DMS153 (cell line): ENCODE measurements at places on chromosomes 5 and 9.

DNA sequence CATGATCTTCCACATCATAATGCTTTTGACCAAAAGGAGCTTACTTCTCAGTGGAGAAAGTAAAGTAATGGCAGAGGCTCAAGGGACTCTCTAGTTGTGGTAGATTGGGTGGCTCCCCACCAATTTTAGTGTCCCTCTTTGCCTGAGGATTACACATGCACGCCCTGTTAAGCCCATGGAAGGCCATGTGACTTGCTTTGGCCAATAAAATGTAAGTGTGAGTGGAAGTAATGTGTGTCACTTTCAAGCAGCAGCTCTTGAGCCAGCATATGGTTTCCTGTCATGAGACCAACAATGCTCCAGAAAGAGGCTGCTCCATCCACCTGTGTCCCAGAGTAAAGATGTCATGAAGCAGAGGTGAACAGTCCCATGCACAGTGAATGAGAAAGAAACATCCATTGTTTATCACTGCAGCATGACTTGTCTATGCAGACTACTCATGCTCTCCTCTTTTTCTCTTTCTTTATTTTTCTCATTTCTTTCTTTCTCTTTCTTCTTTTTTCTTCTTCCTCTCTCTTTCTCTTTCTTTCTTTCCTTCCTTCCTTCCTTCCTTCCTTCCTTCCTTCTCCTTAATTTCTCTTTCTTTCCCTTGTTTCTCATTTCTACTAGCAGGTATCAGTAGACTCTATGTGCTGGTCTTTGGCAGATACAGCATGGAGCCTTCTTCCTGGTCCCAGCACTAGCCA is 57.3 kb upstream of the EGFLAM start:
- DNase-seq: no peak

DNA sequence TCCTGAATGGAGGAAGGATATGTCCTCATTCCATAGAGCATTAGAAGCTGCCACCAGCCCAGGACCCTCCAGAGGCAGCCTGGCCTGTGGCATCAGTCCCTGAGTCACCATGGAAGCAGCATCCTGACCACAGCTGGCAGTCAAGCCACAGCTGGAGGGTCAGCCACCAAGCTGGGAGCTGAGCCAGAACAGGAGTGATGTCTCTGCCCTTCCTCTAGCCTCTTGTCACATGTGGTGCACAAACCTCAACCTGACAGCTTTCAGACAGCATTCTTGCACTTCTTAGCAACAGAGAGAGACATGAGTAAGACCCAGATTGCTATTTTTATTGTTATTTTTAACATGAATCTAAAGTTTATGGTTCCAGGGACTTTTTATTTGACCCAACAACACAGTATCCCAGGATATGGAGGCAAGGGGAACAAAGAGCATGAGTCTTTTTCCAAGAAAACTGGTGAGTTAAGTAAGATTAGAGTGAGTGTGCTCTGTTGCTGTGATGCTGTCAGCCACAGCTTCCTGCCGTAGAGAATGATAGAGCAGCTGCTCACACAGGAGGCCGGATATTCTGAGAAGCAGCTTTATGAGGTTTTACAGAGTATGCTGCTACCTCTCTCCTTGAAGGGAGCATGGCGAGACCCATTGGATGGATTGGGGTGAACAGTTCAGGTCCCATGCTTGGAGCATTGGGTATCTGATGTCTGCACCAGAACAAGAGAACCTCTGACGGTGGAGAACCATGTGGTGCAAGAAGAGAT is 13.0 kb upstream of the CYFIP2 start:
- no peak for DNase-seq

GRCh38 chr9:133874060-133874657 is 118.0 kb downstream of the VAV2 start:
- no peak for DNase-seq

- DNase-seq: no peak
Measured at GRCh38 chr5:143898381-143898780, 86.4 kb downstream of the HMHB1 start.

DNA sequence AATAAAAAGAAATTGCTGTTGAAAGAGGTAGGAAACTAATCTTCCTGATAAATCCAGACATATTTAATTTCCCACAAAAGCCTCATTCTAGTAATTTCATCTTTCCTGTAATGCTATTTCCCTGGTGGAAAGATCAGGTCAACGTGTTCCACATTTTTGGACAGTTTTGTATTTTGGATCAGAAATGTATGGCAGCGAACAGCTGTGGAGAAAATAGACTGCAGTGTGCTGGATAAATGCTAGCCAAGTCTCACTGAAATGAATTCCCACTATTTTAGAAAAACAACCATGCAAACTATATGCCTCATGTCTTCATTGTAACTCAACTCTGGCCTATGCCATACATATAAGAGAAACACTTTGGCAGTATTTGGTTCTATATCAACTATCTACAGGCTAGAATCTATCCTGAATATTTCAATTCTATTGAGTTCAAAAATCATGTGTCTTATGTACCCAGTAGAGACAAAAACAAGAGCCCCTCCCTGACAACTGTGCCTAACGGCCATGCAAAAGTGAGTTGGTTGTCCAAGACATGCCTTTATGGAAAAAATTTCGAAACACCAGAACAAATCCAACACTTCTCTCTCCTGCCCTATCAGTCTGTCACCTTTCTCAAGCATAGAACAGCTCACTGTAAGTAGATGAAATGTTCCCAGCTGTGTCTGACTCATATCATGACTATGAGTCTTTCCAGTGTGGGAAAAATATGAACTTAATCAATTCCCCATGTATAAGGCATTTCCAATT is 191.3 kb upstream of the NREP start:
- DNase-seq: no peak

- no peak for DNase-seq
Measured at GRCh38 chr9:135512241-135512603, 9.0 kb upstream of the LCN1 start.

DNA sequence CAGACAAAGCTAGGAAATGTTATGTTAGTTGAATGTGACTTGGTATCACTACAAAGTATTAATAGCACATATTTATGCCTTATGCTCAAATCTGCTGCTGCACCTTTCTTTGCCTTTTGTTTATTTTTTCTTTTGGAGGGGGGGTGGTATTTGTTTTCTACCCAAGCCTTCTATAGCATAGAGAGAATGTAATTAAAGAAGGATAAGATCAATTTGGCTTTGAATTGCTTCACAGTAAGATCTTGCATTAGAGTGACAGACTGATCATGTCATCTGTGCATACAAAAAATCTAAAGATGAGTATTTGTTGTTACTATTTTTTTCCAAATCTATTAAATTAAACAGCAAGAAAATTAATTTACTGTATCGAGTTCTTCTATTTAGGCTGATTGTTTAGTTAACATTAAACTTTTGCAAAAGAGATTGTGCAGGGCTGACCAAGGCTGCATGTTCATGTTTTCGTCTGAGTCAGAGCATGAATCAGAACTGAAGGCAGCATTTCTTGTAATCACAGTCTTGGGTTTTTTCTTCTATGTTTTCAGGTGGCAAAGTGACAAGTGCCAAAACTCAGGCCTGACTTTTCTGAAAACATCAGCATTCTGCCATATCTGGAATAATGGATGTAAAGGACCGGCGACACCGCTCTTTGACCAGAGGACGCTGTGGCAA is 1007.1 kb upstream of the WWC1 start:
- DNase-seq: no peak

GRCh38 chr5:104305602-104306001 is 743.0 kb upstream of the NUDT12 start:
- DNase-seq: no peak

GRCh38 chr5:33688526-33688925 is 203.3 kb downstream of the ADAMTS12 start:
- no peak for DNase-seq

GRCh38 chr5:132785365-132785764 is 8.3 kb upstream of the SEPTIN8 start:
- no peak for DNase-seq

DNA sequence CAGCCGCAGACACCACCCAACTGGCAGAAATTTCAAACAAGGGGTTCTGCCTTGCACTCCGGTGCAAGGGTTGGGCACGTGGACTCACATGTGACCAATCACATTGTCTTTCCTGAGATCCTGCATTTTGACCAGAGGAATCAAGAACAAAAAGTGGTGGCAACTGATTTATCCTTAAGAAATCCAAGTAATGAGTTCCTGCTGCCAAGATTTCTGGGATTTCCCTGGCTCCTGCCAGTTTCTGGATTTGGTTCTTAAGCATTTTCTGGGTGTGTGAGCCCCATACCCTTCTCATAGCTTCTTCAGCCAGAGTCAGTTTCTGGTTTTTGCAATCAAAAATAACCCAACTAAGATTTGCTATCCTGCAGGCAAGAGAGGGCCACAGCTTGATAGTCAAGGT is 17.4 kb upstream of the KCNIP1 start:
- no peak for DNase-seq

DNA sequence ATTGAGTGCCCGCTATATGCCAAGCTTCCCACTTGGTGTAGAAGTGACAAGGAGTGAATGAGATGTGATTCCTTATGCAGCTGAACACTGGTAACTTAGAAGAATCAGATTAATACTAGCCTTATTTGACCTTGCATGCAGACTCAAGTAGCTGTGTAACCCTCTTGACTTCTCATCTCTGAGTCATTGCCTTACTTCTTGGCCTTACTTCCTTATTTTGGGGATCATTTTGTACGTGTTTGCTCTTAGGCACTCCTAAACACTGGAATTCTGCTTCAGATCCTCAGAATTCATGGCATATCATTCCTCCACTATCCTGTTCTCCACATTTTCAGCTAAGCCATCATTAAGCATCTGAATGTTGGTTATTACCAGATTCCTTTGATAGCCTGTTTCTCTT is 948.9 kb upstream of the ARRDC3 start:
- DNase-seq: no peak

DNA sequence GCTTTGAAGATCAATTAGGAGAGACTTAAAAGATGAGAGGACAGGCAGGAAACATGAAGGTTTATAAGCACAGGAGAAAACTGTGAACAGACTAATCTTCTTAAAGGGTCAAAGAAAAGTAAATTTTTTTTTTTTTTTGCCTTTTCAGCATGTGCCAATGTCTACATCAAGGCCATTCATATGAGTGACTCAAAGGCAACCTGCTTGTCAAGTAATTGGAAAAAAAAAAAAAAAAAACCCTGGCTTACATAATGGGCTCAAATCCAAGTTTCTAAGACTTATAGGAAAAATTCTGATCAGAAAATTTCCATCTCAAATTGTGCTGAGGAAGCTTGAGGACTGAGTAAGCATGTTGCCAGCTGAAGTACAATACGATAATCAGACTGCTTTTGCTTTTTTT is 15.9 kb downstream of the PPP2R2B start:
- DNase-seq: no peak

DNA sequence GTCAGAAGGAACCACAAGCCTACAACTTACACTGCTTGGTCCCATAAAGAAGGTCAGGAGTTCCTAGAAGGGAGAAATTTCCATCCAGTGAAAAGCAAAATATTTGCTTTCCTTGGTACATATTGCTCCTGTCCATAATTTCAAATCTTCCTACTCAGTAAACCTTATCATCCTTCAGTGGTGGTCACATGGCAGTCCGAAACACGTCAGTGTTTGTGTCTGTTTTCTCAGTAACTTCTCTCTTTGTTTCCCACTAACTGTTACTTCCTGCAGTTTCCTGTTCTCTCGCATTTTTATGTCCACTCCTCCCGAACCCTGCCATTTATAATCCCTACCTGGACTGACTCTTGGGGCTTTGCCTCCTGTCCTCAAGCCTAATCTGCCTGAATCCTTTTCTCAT is 129.1 kb downstream of the FANCC start:
- no peak for DNase-seq

DNA sequence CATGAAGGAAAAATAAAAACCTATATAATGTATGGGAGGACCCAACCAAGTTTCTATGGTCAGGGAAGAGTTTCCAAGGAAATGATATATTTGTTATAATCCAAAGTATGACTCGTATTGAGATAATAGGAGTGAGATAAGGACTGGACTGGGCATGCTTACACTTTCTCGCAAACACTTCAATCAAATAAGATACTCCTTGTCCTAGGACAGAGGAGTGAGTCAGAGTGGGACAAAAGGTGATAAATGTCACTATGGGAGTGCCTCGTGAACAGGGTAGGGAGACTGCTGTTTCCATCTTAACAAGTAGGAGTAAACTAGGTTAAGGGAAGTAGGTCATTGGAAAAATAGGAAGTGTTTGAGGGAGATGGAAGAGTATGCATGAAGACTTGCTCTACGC is 47.2 kb downstream of the MACIR start:
- DNase-seq: no peak
